Right lobe of liver (tissue), 6 donors: ENCODE measurements at places on chromosomes 6 and 20. TPM values are rescaled to one million over a fixed set of nuclear protein-coding genes. Genes with fewer than 3 reads are reported as not detected.

The GSTA1 gene
- total RNA-seq = 252 TPM

The RHAG gene
- not detected for total RNA-seq

The GJA10 gene
- total RNA-seq = not detected

The MACROD2 gene
- total RNA-seq = 5.0 TPM

The DPPA5 gene
- total RNA-seq = not detected

The ALDH5A1 gene
- 24.2 TPM for total RNA-seq

The ENPP5 gene
- 0.31 TPM for total RNA-seq

The TINAG gene
- not detected for total RNA-seq

The F13A1 gene
- total RNA-seq = 2.1 TPM

The PROKR2 gene
- total RNA-seq = not detected

The TIAM2 gene
- total RNA-seq = 1.6 TPM

The IRF4 gene
- total RNA-seq = 0.24 TPM

The SPATA25 gene
- 2.0 TPM for total RNA-seq

The SULF2 gene
- 14.4 TPM for total RNA-seq

The MLN gene
- total RNA-seq = not detected

The FNDC1 gene
- total RNA-seq = 2.7 TPM

The COL12A1 gene
- total RNA-seq = 4.4 TPM

The DXO gene
- 9.8 TPM for total RNA-seq

The BNIP5 gene
- total RNA-seq = not detected

The SPAG4 gene
- 1.7 TPM for total RNA-seq

The TNNC2 gene
- 3.5 TPM for total RNA-seq

The PLA2G7 gene
- total RNA-seq = 0.92 TPM

The ZC2HC1B gene
- not detected for total RNA-seq

The C20orf144 gene
- total RNA-seq = not detected

The PPIL6 gene
- not detected for total RNA-seq

The RWDD1 gene
- total RNA-seq = 16.0 TPM

The HTR1E gene
- total RNA-seq = not detected

The BTN1A1 gene
- not detected for total RNA-seq
